Endothelial cell (in vitro differentiated cells): ENCODE measurements at places on chromosomes 6 and 20.

DNA sequence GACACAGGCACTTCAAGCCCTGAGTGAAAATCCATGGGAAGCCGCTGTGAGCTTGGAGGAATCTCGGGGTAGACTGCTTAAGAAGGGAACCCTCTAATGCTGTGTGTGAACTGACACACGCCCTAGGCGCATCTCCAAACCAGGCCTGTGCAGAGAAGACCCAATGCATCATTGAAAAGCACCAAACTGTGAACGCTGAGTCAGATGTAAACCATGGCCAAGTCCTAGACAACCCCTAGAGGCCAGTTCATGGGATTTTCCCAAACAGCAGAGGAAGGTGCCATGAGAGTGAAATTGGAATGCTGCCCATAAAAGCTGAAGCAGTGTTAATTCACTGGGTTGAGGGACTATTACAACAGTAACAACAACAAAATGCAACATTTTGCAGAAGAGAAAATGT, 296.5 kb downstream of the SMOC2 start:
- no peak for DNase-seq

DNA sequence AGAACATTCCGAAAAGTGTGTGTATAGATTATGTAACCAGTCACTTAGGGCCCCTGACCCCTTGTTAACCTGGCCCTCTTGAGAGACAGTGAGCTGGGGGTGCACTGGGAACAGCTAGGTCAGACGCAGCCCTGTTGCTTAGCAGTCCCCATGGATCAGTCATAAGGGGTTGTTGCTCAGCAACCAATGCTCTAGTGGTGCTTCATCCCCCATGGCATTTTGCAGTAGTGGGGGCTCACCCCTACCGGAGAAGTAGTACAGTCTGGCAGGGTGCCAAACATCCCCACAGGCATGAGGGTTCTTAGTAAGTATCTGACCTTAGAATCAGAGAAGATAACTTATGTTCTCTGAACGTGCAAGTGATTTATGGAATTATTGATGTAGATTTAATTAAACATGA, 12.3 kb downstream of the PKIB start:
- DNase-seq: no peak

DNA sequence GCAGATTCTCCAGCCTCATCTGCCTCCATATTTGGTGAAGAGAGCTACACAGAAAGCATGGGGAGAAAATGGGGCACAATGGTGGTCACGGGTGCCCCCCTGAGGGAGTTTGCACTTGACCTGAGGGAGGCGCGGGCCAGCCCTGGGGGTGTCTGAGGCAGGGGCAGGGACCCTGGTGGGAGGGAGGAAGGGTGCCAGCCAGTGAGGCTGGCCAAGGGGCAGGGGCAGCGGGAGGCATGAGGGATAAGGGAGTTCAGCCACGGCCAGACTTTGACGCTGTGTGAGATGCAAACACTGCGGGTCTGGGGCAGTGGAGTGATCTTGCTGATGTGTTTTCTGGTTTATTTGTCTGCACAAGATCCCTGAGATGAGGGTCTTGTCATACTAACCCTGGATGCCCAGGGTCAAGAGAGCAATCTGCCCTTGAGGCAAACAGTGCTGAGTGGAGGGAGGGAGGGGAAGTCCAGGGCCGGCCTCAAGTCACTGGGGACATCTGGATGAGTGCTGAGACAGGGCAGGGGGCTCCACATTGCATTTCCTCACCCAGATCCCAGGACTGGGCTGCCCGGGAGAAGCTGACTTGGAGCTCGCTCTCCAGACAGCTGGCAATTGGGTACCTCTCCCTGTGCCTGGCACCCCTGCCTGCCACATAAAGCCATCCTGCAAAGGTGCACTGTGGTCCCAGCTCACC, 8.8 kb upstream of the PCMTD2 start:
- no peak for DNase-seq

- no peak for DNase-seq
Measured at GRCh38 chr6:2809015-2809414, 32.6 kb downstream of the SERPINB1 start.

DNA sequence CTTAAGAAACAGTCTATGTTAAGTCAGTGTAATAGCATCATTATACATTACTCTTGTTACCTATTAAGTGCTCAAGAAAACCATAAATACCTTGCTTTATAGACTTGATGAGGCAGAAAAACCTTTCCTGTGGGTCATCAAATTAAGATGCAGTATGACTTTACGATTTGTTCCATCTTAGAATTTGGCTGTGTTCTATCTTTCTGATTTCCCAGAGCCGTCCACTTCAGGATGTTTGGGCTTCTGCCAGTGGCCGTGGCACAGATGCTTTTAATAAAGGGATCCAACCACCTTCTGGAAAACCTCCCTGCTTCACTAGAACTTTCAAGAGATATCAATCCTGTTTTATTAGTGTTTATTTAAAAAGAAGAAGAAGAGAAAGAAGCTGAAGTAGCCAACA, 71.2 kb downstream of the PDE7B start:
- no peak for DNase-seq

- peak; percentile 42 for DNase-seq
Measured at GRCh38 chr6:35569011-35569461, 56.3 kb upstream of the TULP1 start.

DNA sequence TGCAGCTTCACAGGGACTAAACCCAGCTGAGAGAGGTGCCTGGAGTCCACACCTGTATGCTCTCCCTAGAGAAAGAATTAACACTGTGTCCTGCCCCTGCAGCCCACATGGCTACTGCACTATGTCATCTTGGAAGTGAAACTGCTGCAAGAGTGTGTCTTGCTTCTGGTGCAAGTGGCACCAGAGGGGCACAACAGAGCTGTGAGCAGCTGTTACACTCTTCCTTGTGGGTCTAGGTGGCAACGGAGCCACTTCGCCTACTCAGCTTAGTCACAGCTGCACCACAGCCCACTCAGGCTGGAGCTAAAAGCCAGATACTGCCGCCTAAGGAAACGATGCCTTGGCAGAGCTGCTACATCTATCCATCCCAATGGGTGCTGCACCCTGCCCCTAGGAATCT, 391.4 kb downstream of the COL12A1 start:
- no peak for DNase-seq

- no peak for DNase-seq
Measured at GRCh38 chr6:133341607-133342158, 100.5 kb downstream of the EYA4 start.

DNA sequence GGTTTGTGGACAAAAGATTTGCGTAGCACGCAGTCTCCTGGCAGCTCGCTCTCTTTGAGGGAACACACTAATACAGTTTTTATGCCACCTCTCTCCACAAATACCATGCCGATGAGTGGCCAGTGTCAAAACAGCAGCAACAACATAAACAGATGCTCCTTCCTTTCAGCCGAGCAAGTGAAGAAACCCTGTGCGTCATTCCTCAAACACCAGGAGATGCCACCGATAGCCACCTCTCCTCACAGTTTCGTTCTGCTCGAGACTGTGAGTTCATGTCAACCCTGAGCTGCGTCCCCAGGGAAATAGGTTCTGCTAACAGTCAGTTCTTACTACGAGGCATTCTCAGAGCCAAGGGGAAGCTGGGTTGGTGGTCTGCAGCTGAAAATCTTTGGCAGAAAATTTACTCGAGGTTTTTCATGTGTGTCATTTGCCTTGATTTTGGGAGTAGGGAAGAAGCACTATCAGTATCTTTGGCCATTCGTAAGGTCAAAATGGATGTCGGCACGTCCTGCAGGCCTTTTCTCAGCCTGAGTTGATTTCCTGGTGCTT, 59.9 kb downstream of the EYA2 start:
- DNase-seq: no peak

DNA sequence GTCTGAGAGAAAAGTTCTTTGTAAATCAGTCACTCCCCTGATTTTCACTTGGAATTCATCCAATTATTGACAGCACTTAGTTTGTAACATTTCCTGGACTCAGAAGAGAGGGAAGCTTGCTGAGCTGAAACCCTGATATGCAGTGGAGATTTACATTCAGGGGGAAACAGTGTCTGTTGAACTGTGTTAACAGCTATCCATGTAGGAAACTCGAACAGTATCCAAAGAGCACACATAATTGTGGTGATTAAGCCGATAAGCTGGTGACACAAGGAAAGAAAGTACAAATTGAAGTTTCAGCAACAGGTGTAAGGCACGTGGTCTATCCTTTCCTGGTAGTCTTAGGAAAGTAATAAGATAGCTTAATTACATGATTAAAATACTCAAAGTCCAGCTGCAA, 78.1 kb upstream of the FLRT3 start:
- no peak for DNase-seq

- DNase-seq: no peak
Measured at GRCh38 chr6:26008470-26008869, 45.9 kb downstream of the TRIM38 start.

DNA sequence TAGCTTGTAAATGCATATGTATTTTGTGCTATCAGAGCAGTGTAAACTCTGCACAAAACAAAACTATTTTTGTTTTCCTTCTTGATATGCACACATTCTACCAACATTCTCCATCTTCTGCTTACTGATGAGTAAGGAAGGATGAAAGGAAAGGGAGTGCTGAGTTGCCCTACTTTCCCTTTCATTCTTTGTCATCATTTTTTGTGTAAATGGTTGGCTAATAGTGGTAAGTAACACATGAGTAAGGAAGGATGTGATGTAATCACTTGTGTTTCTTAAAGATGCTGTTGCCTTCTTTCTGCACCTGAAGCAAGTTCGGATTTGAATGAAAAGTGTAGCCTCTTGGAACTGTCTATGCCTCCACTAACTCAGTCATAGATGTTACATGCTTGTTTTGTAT, 4.6 kb upstream of the REV3L start:
- no peak for DNase-seq

DNA sequence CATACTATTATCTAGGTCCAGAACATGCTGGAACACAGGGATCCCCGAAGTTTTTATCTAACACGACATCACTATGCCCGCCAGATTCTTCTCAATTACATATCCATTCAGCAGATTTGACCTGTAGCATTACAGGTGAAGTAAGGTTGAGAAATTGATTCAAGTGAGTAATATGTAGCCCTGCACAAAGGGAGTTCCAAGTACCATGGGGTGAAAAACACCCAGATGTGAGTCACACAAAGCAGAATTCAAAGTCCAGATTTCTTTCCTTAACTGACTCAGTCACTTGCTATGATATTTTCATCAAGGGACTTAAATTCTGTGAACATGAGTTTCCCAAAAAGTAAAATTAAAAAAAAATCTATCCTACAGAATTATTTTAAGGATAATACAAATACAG, 655.4 kb upstream of the PTCHD4 start:
- no peak for DNase-seq

DNA sequence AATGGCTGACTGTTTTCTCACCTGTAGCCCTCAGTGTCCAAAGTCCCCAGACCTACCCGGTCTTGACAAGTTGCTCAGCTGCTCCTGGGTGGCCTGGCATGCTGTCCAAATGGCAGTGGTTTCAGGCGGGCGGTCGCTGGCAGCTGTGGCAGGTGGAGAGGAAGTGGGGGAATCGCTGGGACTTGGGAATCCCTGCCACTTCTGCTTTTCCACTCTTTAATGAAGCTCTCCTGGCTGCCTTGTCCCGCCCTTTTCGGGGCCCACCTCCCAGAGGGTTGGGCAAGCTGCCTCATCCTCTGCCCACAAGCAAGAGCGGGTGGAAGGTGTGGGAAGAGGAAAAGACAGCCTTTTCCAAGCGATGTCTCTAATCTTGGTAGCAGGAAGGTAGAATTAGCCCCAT, at the start of gene OCSTAMP:
Gene OCSTAMP (minus strand): TSS at position 194 of the 400 bp plus-strand sequence. CDS start 94 bp downstream, at position 100.
- DNase-seq: no peak

DNA sequence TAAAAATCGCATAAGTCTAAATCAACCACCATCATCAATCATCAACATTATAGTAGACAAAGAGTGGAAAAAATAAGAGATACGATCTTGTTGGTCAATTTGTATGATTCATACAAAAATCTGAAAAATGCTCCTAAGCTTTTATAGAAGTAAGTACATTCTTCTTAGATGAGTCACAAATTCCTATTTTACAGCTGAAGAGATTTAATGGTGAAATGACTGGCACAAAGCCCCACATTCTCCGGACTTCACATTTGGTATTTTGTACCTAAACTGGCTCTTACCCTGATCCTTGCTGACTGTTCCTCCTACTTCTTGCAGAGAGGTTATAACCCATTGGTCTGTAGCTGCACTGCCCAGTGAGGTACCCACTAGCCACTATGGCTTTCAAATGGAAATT, 29.9 kb upstream of the PREP start:
- no peak for DNase-seq

DNA sequence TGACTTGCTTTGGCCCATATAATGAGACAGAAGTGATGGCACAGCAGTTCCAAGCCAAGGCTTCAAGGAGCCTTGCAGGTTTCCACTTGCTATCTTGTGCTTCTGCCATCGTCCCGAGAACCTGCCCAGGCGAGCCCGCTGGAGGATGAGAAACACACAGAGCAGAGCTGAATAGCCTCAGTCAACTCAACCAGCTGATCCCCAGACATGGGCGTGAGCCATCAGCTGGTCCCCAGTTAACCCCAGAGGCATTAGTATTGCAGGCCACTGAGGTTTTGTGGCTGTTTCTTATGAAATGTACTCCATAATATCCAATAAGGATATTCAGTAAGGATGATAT, 81.7 kb upstream of the SHLD1 start:
- DNase-seq: no peak

- DNase-seq: no peak
Measured at GRCh38 chr6:78749326-78749725, 118.0 kb upstream of the IRAK1BP1 start.

DNA sequence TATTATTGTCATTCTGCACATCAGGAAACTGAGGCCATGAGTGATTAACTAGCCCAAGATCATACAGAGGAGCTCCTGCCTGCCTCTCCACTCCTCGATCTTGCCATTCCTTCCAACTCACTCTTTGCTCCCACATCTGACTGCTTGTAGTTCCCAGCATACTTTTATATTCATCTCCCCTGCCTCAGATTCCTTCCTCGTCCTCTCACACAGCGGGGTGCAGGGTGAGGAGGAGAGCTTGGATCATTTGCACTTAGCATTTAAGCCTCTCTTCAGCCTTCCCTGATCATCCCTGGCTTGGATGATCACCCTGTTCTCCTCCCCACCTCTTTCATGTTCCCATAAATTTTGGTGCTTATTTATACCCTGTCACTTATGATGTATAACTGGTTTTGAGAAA, 515.1 kb upstream of the SOX4 start:
- DNase-seq: no peak

GRCh38 chr20:51418137-51418529, 124.4 kb downstream of the NFATC2 start:
- no peak for DNase-seq

DNA sequence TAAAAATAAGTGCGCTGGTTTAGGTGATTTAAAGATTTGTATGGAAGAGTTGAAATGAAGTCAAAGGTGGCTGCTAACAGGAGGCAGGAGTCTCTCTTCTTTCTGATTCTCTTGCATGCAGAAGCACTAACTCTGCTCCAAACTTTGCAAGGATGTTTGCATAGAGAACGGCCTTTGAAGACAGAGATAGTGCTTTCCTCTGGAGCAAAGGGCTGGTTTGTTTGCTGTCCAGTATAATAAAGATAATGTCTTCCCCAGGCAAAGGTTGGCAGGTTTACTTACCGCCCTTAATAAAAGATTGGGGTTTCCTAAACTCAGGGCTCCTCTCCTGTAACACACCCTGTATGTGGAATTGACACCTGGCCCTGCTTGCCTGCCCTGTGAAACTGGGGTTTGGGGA, 210.6 kb upstream of the RREB1 start:
- DNase-seq: no peak

- DNase-seq: no peak
Measured at GRCh38 chr6:128275681-128276080, 244.7 kb downstream of the PTPRK start.

- DNase-seq: no peak
Measured at GRCh38 chr6:121940728-121941127, 458.7 kb upstream of the HSF2 start.

- DNase-seq: no peak
Measured at GRCh38 chr6:77607004-77607403, 45.8 kb upstream of the MEI4 start.
